ENCODE measurements at places on chromosomes 4 and X. TPM values are rescaled to one million over a fixed set of nuclear protein-coding genes. Genes with fewer than 3 reads are reported as not detected.

The TMPRSS11A gene
- total RNA-seq: 1.8 TPM

The GPR82 gene
- total RNA-seq: not detected

The LANCL3 gene
- total RNA-seq: 0.13 TPM

The GLA gene
- 23.8 TPM for total RNA-seq

The TLR3 gene
- 9.1 TPM for total RNA-seq

The TMEM35A gene
- total RNA-seq: 6.2 TPM

The DUSP21 gene
- not detected for total RNA-seq

The ERAS gene
- total RNA-seq: 0.33 TPM

The TMEM184C gene
- total RNA-seq: 38.7 TPM
